Anterior cingulate cortex (tissue), 58 donors: ENCODE measurements at places on chromosomes 1 and 21.

DNA sequence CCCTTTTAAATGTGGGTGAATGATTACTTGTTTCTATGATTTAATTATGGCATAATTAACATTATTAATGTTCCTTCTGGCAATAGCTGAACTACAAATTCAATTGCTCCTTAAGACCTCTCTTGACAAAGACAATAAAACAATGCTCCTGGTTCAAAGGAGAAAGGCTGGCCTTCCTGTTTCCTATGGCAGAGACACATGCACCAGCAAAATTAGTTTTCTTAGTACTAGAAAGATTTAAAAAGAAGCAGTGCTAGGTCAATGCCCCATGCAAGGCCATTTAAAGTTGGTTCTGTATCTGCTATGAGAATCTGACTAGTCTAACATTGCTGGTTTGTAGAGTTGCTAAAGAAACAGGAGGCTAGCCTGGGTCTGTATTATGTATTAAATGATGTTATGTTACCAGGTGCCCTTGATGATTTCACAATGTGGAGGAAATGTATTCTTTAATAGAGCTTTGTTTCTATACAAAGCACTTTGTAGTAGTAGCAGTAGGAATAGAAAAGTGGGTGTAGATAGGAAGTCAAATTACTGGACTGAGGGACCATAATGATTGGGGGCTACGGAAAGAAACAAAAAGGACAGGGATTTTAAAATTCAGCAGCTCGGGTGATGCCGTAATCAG, 38.8 kb upstream of the CD34 start:
- DNase-seq, result no peak

DNA sequence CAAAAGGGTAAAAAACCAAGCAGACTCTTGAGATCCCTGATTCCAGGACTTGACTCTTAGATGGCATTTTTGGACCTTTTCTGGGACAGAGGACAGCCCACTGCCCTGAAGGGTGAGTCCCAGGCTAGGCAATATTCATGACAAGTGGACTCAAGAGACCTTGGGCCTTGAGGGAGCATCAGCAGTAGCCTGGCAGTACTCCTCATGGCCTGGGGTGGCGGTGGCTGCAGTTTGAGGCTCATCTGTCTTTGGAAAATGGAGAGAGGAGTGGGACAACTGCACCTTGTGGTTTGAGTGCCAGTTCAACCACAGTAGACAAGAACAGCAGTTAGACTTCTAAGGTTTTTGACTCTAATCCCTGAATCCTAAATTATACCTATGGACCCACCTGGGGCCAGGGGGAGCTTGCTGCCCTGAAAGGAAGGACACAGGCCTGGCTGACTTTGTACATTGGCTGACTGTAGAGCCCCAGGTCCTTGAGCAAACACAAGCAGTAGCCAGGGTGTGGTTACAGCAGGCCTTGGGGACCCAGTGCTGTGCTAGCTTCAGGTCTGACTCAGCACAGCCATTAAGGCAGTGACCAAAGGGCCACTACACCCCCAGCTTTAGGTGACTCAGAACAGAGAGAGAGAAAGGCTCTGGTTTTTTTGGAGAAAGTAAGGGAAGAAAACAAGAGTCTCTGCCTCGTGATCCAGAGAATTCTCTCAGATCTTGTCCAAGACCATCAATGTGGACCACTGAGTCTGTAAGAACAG, 1023.2 kb downstream of the KCNT2 start:
- no peak for DNase-seq

GRCh38 chr21:30426731-30427130, 1.0 kb upstream of the KRTAP13-3 start:
- no peak for DNase-seq

DNA sequence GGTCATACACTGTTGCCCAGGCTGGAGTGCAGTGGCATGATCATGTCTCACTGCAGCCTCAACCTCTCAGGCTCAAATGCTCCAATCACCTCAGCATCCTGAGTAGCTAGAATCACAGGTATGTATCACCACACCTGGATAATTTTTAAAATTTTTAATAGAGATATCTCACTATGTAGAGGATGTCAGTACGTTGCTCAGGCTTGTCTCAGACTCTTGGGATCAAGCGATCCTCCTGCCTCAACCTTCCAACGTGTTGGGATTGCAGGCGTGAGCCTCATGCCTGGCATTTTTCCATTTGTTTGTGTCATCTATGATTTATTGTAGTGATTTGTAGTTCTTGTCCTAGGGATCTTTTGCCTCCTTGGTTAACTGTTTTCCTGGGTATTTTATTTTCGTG, 985.2 kb upstream of the B3GALT2 start:
- no peak for DNase-seq

DNA sequence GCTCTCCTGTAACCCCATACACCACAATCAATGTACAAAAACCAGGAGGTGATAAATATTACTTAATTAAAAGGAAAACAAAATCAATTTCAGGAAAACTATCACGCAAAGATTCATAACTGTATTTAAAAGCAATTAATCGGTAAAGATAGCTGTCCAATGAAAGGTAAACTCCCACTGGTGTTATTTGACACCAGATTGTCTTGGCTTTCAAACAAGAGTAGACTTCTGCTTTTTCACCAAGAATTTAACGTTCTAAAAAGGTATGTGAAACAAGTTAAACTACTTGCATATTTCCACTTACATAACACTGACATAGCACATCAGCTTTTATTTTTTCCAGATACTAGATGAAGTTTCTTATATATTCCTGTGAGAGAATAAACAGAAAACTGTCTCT, 3.5 kb downstream of the PLPP3 start:
- no peak for DNase-seq

- no peak for DNase-seq
Observed at GRCh38 chr1:167289966-167290365, 69.3 kb downstream of the POU2F1 start.
